ENCODE measurements at places on chromosomes 1 and 21.

DNA sequence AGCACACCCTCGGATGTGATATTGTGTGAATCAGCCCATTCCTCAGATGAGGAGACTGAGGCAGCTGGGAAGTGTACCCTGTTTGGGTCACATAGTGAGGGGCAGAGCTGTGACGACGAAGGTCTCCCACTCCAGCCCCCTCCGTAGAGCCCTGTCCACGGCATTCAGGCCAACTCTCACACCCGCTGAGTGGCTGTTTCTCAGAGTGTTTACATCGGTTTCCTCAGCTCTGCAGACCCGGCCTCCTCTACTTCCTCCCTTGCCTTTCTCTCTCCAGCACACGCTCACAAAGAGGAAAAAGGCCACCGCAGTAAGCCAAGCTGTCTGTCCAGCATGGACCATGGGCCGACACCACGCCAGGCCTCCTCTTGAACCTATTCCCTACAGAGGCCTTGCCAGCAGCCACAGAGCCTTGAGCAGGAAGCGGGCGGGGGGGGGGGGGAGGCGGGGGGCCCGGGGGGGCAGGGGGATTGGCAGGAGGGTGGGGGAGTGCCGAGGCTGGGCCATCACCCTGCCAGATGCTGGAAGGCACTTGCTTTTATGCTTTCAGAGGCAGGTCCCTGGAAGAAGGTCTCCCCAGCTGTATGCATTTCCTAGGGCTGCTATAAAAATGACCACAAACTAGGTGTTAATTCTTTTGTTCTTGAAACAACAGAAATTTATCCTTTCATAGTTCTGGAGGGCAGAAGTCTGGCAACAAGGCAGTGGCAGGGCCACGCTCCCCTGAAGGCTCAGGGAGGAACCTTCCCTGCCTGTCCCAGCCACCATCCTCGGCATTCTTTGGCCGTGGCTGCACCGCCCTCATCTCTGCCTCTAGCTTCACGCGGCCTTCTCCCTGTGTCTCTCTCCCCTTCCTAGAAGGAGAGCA is 178.4 kb downstream of the PSMG1 start:
- DNase-seq = no peak

GRCh38 chr1:30787266-30787665 is 29.7 kb upstream of the LAPTM5 start:
- no peak for DNase-seq

DNA sequence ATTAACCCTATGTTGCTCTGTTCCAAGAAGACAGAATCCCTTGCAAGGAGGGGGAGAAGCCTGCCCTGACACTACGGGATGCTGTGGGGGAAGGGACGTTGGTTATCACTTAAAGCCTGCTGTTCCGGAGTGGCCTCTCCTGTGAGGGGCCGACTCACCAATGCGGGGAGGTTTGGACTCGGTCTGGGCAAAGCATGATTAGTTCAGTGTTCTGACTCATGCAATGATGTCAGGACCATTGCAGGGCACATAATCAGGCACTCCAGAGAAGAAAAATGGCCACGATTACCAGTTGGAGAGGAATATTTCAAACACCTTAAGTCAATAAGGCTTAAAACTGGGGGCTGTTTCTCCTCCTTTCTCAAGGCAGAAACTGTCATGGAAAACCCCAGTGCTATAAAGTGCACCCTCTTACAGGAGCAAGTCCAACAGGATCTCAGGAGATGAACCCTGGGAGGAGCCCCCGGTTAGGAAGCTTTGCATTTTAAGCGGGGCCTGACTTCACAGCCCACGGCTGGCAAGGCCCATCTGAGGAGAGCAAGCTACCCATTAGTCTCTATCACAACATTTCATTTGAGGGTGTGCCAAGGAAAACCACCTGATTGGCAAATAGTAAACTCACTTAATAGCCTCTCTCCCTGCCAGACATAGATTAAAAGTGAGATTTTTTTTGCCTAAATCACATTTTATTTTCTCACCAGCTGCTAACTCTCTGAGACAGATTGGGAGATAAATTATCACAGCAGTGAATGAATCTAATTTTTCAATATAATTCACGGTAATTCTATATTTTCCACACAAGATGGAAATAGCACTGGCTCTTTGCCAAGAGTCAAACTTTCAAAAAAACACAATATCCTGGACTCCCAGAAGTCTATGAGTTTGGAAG is 202.5 kb downstream of the C1orf94 start:
- DNase-seq = no peak

DNA sequence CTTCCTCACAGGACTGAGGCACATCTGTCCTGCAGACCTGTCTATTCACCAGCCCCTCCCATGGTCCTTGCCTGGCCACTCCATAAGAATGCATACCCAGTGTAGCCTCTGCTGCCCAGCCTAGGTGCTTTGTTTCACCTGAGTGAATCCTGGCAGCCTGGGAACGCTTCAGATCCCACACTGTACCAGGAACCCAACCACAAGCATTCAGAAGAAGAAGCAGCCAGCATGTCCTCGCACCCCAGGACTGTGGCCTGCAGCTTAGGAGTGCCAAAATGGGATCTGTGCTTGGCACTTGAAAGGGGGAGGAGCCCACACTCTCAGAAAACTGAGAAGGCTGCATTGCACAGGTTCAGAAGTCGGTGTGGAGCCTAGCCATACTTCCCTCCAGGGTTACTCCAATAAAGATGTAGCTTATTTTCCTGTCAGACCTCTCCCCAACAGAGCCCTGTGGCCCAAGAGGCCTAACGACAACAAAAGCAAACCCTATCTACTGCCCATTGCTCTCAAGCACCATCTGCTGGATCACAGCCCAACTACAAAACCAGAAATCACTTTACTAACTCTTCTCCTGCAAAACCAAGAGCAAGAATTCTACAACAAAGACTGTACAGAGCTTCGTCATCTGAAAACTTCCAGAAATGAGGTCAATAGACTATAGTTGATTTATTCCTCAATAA is 923.1 kb upstream of the NEGR1 start:
- DNase-seq = no peak

DNA sequence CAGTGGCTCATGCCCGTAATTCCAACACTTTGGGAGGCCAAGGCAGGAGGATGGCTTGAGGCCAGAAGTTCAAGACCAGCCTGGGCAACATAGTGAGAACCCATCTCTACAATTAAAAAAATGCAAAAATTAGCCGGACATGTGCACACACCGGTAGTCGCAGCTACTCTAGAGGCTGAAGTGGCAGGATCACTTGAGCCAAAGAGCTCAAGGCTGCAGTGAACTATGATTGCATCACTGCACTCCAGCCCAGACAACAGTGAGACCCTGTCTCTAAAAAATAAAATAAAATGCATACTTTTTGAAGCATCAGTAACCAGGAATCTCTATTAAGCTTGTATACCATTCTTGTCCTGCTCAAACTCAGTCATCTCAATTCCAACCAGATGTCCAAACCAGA is 27.2 kb upstream of the EEIG2 start:
- DNase-seq = no peak

- no peak for DNase-seq
Measured at GRCh38 chr1:56434740-56435139, 144.6 kb downstream of the PLPP3 start.

DNA sequence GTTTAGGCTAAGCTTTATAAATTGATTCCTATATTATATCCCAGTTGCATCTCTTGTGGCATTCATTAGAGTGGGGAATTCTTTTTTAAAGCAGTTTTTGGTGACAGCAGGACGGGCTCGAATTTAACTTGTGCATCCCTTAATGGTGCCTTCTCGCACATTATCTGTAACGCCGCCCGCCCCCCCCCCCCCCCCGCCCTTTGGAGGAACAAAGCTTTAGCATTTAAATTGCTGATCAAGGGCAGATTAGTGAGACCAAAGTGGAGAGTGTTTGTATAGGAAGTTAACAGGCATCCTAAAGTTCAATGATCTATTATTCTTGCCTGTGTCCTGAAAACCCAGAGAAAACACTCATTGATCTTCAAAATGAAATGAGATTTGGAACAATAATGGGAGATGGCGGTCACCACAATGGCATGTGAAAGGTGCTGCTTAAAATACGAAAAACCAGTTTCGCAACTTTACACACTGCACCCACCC is 2.2 kb downstream of the LMO4 start:
- no peak for DNase-seq

DNA sequence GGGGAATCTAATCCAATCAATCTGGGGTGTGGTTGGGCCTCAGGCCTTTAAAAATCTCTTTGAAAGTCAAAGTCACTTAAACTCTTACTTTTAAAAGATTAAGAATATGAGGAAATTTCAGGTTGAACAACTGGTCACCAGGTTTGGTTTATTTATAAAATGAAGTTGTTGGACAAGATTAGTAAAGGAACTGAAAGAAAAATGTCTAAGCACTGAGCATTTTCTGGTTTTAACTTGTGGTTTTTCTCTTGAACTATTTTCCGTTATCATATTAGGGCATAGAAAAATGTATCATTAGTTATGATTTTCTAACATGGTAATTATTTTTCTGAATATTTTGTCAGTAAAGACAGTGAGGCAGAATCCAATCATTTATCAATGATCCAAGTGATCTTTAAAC is 49.6 kb downstream of the RGS2 start:
- no peak for DNase-seq

DNA sequence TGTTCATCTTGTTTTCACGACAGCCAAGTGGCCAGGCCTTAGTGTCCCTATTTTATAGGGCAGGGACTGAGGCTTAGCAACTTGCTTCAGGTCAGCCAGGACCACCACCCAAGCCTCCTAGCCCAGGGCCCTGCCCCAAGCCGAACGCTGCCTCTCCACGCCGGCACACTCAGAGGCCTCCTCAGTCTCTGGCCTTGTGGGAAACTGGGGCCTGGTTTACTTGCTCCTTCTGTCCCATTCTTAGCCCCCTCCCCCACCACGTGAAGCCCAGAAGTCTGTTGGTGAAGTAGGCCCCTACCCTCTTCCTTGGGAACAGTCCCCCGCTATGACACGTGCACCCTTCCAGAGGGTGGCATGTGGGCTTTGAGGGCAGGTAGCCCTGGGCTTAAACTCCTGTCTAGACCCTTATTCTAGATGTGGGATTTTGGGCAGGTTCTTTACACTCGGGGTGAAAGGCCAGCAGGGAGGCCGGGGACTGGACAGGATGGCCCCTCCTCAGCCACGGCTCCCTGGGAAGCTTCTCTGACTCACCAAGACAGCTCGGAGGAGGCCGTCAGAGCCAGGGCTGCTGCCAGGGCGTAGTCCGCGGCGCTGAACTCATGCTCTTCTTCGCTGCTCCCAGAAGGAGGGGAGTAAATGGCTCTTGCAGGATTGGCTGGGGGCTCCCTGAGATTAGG is 4.3 kb downstream of the MYOM3 start:
- no peak for DNase-seq

GRCh38 chr1:32128964-32129363 is 21.1 kb downstream of the KPNA6 start:
- no peak for DNase-seq
